ENCODE measurements at places on chromosomes 7 and 10.

DNA sequence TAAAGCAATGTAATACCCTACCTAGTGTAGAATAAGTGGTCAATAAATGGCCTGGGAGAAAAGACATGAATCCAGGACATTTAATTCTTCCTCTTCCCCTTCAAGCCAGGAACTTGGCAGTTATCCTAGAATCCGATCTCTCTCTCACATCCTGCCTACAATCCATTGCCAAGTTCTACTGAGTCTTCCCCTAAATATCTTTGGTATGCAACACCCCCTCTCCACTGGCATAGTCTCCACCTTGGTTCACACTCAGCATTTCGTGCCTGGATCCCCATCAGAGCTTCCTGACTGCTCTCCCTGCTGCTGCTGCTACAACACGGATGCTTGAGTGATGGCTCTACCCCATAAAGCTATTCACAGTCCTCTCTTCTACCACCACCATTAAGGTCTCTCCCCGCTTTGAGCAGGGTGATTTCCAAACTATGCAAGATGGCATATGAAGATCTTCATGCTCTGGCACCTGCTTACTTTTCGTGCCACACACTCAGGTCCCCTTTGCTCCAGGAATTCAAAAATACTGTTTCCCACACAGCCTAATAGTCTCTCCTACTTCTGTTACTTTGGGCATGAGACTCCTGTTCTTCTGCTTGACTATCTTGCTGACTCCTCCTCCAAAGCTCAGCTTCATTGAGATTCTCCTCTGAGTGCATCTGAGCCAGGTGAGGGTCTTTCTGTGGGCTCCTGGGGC, 4.8 kb downstream of the ANK3 start:
- DNase-seq: no peak

DNA sequence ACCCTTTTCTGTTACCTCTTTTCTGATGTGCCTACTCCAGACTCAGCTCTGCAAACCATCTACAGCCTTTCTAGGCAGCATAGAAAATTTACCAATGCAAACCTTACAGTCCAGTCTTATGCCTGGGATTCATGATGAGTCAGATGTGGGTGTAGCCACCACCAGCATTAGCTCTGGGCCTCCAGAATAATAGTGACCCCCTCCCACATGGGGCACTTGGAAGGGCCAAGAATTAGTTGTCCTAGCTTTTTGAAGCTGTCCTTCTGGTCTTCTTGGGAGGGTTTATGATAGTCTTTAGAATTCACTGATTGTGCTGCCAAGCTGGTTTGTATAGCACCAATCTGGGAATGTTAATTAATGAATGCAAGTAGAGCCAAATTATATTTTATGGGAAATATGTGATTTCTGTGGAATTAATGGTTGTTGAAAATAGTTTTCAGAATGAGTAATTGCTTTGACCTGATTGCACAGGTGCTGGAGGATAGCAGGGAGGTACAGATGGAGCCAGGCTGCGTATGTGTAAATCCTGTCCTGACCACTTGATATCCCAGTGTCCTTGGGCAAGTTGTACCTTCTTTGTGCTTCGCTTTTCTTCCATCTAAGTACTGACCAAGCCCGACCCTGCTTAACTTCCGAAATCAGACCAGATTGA, 94.8 kb downstream of the CPED1 start:
- no peak for DNase-seq

DNA sequence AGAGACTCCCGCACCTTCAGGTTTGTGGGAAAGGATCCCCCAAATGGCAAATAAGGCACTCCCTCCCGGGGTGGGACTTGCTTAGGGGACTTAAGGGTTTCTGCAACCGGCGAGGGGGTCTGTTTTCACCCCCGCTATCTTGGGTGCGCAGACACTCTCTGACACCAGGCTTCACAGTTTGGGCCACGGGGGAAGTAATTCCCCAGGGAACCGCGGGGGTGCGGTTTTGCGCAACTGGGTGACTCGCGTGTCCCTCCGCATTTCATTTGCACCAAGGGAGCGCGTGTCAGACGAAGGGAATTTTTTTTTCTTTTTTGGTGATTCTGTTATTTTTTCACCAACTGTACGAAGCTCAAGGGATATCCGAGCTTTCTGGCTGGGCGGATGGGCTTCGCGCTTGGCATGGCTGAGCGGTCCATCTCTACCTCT, 1.7 kb downstream of the GRM8 start:
- DNase-seq: no peak

GRCh38 chr10:5683065-5683464, 1.6 kb upstream of the TASOR2 start:
- DNase-seq: no peak

DNA sequence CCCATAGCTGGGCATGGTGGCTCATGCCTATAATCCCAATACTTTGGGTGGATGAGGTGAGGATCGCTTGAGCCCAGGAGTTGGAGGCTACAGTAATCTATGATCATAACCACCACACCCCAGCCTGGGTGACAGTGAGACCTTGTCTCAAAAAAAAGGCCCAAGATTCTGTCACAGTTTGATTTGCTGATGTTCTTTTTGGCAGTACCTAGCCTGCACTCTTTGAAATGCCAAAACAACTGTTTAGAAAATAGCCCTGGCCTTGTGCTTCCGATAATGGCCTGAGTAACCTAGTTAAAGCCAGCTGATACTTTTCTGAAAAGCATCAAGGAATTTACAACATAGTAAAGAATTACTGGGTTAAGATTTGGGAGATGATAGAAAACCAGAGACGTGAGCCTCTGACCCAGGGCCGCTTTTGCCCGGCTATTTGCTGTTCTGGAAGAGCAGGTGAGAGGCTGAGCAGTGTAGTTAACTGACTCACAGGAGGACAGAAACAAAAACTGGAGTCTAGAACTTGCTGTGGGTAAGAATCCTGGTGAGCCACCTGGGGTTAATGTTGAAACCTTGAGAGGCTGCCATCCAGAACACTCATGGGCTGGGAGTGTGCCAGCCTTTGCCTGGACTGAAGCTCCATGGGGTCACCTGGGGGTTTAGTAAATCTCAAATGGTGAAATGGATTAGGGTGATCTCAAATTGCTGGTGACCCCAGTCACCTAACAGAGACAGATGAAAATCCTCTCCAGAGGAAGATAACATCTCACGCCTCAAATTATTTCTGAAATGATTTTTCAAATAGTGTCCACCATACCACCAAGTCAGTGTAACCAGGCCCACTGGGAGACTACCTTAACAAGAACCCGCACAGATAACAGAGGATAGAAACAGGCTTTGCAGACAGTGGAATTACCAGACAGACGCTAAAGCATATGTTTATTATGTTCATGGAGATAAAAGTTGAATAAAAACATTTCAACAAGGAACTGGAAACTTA, 51.8 kb downstream of the GALNT11 start:
- no peak for DNase-seq

DNA sequence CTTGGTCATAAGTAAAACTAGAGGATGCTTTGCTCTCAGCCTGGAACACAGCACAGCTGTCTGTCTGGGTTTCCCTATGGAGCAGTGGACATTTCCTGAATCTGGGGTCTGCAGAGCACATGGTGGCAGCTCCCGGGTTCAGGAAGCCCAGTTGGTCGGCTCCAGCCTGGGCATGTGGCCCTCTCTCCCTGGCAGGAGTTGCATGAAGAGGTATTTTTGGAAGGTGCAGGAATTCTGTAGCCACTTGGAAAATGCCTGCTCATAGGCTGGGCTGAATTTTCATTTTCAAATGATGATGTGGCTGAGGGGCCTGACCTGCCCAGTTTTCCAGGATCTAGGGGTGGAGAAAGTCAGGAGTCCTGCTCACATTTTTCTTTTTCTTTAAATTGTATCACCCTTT, 6.7 kb upstream of the TPST1 start:
- no peak for DNase-seq
